ENCODE measurements at places on chromosomes 16 and 17. TPM values are rescaled to one million over a fixed set of nuclear protein-coding genes. Genes with fewer than 3 reads are reported as not detected.

Gene LHX1
- 2.6 TPM for total RNA-seq

Gene CHST5
- total RNA-seq: 0.03 TPM

Gene HOXB7
- total RNA-seq: 31.4 TPM

Gene SULT1A4
- total RNA-seq: 44.2 TPM

Gene CAPNS2
- not detected for total RNA-seq

Gene BICDL2
- not detected for total RNA-seq

Gene JMJD8
- 68.3 TPM for total RNA-seq

Gene TP53TG3C
- 0.11 TPM for total RNA-seq

Gene SSTR5
- total RNA-seq: 0.36 TPM

Gene SLFN12
- not detected for total RNA-seq

Gene BRD7
- 76.6 TPM for total RNA-seq

Gene BCKDK
- total RNA-seq: 41.7 TPM

Gene PRSS33
- total RNA-seq: not detected

Gene SLC13A2
- total RNA-seq: 0.21 TPM

Gene FGF11
- total RNA-seq: 1.4 TPM

Gene ZNF785
- total RNA-seq: not detected

Gene SERPINF2
- total RNA-seq: 2.0 TPM

Gene MFAP4
- total RNA-seq: not detected

Gene ELMO3
- 0.81 TPM for total RNA-seq

Gene TNFRSF12A
- 577 TPM for total RNA-seq

Gene SLC25A39
- total RNA-seq: 191 TPM

Gene COL1A1
- 8.3 TPM for total RNA-seq

Gene HNF1B
- total RNA-seq: 30.4 TPM

Gene ALOX15
- 0.28 TPM for total RNA-seq

Gene CD300E
- not detected for total RNA-seq

Gene HP
- not detected for total RNA-seq

Gene PHF12
- 36.6 TPM for total RNA-seq

Gene KRTAP1-5
- total RNA-seq: not detected

Gene KLHL11
- total RNA-seq: 2.5 TPM

Gene TP53TG3B
- total RNA-seq: 0.37 TPM

Gene RPS6KB1
- 45.6 TPM for total RNA-seq

Gene C17orf107
- total RNA-seq: 0.30 TPM

Gene LPCAT2
- total RNA-seq: 5.8 TPM

Gene VTN
- 18.8 TPM for total RNA-seq

Gene TAF1C
- 27.9 TPM for total RNA-seq

Gene CMTM2
- not detected for total RNA-seq

Gene DCTN5
- 72.8 TPM for total RNA-seq

Gene KLHL10
- not detected for total RNA-seq

Gene SGSH
- total RNA-seq: 27.4 TPM

Gene SALL1
- total RNA-seq: 0.07 TPM

Gene DLX3
- 0.19 TPM for total RNA-seq

Gene ANKRD40CL
- not detected for total RNA-seq

Gene PRAC2
- not detected for total RNA-seq

Gene KRT25
- not detected for total RNA-seq

Gene DPEP1
- 1.5 TPM for total RNA-seq

Gene ZNF594
- 1.6 TPM for total RNA-seq

Gene MRM1
- total RNA-seq: 18.6 TPM

Data from A549 treated with CpdA at 1 μM for 4 hours (cell line).